ENCODE measurements at places on chromosomes 5 and 9.
A peak's percentile ranks its signal among the peaks of the same experiment; 100 is the strongest.

DNA sequence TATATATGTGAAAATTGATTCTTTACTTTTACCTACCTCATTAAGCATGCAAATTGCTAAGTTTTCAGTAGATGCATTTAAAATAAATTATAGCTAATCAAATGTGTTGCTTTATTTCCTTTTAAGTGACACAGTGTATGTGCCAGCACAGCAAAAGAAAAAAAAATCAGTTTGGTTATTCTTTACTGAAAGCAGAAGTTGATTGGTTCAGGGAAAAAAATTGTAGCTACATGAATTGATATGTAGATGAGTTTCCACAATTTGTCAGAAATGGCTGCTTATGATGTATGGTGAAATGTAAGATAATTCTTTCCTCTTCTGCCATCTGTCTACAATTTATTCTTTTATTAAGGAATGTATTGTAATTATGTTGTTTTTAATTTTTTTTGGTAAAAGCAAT is 57.8 kb downstream of the PARP8 start:
- no peak for DNase-seq

DNA sequence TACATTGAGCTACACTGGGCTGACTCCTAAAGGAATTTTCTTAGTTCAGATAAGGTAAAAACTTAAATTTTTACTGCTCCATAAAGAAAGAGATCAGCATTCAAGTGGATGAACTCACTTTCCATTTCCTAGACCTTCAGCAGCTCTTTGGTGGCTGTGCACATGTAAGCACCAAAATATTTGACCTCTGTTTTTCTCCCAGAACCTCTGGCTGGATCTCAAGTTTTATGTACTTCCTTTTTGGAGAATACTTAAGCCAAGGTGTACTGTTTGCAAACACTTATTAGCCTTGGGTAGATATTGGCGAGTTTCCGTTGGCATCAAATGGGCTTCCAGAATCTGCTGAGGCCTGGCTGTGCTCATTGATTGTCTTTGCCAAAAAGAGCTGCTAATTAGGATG is 10.3 kb downstream of the TNC start:
- DNase-seq, result no peak

DNA sequence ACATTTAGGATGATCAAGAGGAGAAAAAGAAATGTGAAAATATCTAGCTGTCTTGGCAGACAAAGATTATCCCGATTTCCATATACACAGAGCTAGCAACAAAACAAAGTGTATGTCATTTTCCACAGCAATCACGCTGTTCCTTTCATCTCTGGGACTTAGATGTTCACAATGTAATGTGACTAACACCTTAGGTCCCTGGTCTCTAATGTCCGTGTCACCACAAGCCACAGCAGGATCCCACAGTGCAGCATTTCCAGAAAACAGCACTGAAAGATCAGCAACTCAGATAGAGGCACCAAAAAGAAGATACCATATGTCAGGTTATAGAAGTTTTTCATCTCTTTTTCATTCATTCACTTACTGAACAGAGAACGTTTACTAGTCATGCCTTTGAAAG is 118.0 kb upstream of the TNPO1 start:
- no peak for DNase-seq

GRCh38 chr9:123922431-123922830 is 7.5 kb downstream of the DENND1A start:
- DNase-seq, result no peak

DNA sequence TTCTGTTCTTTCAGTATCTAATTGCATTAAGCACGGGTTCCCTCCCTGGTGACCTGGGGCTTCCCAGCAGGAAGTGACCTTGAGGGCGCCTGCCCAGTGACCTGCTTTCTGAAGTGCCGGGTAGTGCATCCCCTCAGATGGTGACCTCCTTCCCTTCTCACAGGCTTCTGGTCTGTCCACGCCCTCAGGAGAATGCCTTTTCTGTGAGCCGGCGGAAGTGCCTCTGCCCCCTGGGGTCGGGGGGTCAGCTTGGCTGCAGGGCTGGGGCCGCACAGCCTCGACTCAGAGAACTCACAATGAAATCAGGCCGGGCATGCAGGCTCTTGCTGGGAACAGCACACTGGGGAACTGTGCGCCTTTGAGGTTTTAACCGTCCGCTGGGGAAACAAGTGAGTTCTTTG is 124.5 kb upstream of the PHYKPL start:
- no peak for DNase-seq

DNA sequence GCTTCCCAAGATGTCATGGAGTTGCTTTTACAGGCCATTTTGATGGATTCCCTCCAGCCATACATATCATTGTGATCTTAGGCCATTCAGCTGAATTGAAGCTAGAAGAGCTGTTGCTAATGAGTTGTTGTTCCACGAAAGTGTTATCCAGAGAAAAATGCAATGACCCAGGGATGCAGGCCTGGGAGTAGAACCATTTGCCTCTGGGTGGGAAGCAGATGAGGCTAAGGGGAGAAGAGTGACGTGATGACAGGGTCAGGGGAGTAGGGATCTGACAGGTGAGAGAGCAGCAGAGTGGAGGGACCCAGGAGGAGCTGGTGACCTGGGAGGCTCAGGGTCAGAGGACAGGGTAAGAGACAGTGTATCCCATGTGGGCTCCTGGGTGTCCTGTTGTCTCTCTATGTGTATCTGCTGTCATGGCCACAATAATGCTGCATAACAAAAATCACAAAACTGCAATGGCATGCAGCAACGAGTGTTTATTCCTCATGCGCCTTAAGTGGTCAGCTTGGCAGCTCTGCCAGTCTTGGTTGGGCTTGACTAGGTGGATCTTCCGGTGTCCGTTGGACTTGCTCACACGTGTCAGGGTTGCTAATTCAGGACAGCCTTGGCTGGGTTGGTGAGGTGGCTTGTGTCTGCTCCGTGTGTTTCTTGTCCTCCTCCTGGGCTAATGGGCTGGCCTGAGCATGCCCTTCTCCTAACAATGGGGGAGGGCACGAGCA is 90.6 kb downstream of the LIFR start:
- DNase-seq, result no peak

- no peak for DNase-seq
Measured at GRCh38 chr9:20623021-20623747, 885 bp upstream of the MLLT3 start.

GRCh38 chr5:5340206-5340729 is 82.2 kb upstream of the ICE1 start:
- DNase-seq, result peak; percentile 96

DNA sequence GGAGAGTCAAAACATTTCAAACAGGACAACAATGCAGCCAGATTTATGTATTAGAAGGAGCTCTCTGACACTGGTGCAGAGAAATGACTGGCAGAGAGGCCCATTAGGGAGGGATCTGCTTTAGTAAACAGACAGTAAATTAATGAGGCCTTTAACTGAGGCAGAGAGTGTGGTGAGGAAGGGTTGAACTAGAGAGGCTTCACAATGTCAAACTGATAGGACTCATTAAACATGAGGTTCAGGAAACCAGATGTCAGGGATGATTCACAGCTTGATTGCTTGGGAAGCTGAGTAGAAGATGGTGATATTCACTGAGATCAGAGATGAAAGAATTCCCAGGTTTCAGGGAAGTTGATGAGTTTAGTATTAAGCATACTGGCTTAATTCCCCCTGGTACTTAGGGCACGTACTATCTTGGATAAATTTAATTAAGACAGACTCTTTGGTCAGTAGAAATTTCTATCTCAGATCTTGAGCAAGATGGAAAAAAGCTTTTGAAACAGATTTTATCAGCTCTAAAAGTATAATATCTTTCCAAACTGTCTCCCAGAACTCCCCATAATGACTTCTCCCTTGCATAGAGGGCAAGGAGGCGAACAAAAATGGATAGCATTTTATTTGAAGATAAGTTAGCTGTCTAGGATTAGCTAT is 8.6 kb upstream of the MUSK start:
- DNase-seq, result no peak

- no peak for DNase-seq
Measured at GRCh38 chr9:133107961-133108793, 12.9 kb downstream of the RALGDS start.

DNA sequence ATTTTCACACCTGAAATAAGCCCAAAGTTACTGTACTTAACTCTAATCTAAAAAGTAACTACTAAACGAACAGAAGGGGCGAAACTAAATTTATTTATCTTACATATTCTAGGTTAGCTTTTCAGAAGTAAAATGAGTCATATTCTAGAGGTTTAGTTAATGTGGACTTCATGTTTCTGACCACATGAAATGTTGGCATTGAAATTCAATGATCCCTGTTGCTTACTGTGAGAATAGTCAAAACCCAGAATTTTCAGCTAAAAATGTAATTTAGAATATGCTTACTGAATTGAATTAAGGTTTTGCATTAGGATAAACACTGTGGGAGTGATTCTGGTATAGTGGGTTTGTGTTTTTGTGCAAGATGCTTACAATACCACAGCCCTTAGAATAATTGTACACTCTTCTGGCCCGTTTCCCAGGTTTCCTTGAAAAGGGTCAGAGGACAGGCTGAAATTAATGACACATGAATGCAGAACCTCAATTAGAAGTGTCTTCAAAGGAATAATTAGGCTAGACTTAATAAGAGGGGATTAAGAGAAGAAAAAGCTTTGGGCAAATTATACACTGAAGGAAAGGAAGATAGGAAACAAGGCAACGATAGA is 1.4 kb upstream of the SNX18 start:
- DNase-seq, result peak; percentile 50

GRCh38 chr5:40367255-40367654 is 312.5 kb upstream of the PTGER4 start:
- no peak for DNase-seq

DNA sequence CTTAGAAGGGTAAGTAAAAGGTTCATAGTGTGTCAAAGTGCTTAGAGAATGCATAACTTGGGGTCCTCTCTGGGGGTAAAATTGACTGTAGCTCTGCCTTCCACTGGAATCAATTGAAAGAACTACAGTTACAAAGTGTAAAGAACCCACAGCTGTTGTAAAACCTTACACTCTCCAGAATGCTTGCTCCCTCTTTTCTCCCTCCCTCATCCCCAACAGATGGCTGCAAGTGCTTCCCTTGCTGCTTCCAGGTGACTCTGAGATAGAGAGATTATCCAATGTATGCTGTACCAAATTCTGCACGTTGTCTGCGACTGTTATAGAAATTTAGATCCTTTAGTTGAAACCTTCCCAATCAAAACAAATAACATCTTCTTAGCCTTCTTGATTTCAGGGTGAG is 126.0 kb downstream of the STK32A start:
- DNase-seq, result no peak

DNA sequence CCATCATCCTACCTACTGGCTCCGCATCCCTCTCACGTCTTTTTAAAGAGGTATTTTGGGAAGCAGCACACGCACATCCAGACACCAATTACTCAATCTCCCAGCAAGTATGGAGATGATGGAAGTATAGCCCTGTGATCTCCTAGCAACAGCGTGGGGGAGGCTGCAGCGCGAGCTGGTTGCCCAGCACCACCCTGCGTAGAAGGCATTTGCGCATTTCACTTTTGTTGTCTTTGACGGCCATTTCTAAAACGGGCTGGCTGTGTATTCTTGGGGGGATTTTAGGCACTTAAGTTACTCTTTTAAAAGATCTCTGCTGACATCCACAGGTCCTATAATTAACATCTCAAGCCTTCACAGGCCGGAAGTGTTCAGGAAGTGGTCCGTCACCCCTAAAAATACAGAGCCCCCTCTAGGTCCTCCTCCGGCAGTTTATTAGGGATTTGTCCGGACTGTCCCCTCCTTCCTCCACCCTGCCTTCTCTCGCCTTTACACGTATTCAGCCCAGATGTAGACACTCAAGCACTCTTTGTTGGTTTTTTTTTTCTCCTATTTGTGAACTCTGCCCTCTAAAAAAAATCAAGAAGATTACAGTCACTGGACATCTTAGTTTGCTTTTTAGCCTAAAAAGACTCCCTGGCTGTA is 371.4 kb downstream of the NTRK2 start:
- peak; percentile 4 for DNase-seq

DNA sequence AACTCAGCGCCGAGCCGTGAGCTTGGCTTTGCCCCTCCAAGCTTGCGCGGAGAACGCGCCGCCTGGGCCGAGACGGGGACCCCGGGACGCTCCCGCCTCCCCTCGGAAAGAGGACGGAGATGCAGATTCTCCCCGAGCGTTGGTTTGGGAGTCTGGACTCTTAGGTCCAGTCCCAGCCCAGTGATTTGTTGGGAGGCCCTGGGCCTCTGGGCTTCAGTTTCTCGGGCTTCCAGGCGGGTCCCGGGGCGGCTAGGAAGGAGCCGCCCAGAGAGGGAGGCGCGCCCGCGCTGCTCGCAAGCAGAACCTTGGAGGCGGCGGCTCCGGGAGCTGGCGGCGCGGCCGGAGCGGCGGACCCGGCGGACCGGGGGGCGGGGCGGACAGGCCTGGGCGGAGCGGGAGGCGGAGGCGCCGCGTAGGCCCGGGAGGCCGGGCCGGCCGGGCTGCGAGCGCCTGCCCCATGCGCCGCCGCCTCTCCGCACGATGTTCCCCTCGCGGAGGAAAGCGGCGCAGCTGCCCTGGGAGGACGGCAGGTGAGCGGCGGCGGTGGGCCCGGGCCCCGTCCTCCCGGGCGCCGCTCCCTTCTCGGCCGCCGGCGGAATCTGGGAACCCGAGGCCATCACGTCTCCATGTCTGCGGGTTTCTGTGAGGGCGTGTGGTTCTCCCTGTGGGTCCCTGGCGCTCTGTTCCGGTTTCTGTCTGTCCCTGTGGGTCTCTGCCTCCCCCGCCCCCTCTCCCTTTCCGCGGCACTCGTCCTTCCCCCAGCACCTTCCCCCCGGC is at the start of gene B4GALT7:
TSS of gene B4GALT7 (plus strand) at position 402 of the 777 bp plus-strand sequence. CDS start at position 481, 79 bp downstream.
- DNase-seq, result peak; percentile 71

GRCh38 chr5:178476972-178477754 is 113.0 kb downstream of the COL23A1 start:
- DNase-seq, result no peak
